Renal cortex interstitium (tissue), 15 donors: ENCODE measurements at places on chromosomes 5 and 9. TPM values are rescaled to one million over a fixed set of nuclear protein-coding genes. Genes with fewer than 3 reads are reported as not detected.

FAM151B gene
- 2.1 TPM for polyA plus RNA-seq

ADAMTS2 gene
- polyA plus RNA-seq = 9.9 TPM

AGXT2 gene
- 74.1 TPM for polyA plus RNA-seq

CDH6 gene
- 54.4 TPM for polyA plus RNA-seq

SLC36A3 gene
- not detected for polyA plus RNA-seq

ANKRD31 gene
- 0.54 TPM for polyA plus RNA-seq

GRIN3A gene
- polyA plus RNA-seq = 1.6 TPM

DHX29 gene
- polyA plus RNA-seq = 45.0 TPM

NCS1 gene
- 31.0 TPM for polyA plus RNA-seq

PCDHB13 gene
- 7.2 TPM for polyA plus RNA-seq

LTC4S gene
- polyA plus RNA-seq = 2.2 TPM

CCIN gene
- 0.27 TPM for polyA plus RNA-seq

AFAP1L1 gene
- 23.2 TPM for polyA plus RNA-seq

ACOT12 gene
- polyA plus RNA-seq = 1.3 TPM

FOXD4L5 gene
- 0.28 TPM for polyA plus RNA-seq

FUBP3 gene
- 77.7 TPM for polyA plus RNA-seq

DRD1 gene
- polyA plus RNA-seq = not detected

- DNase-seq = no peak
These were observed 78.0 kb upstream of the FBXL7 start for GRCh38 chr5:15421921-15422412.

DNA sequence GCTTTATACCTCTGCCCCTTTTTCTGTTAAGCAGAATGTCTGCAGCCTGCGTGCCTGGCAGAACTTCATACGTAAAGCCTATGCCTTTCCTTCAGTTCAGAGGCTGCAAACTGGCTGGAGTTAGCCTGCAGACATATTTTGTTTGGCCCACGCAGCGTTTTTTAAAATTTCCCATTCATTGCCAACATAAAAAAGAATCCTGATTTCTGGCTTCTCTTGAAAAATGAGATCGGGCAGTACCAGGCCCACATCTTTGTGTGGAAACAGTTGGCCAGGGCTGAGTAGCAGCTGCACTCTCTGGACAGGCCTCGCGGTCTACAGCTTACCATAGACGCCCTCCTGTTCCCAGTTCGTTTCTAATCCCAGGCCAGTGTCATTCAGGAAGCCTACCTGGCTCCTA, 104.4 kb downstream of the SMARCA2 start:
- no peak for DNase-seq

- no peak for DNase-seq
These were observed 11.1 kb upstream of the PAIP1 start for GRCh38 chr5:43567967-43568366.

DNA sequence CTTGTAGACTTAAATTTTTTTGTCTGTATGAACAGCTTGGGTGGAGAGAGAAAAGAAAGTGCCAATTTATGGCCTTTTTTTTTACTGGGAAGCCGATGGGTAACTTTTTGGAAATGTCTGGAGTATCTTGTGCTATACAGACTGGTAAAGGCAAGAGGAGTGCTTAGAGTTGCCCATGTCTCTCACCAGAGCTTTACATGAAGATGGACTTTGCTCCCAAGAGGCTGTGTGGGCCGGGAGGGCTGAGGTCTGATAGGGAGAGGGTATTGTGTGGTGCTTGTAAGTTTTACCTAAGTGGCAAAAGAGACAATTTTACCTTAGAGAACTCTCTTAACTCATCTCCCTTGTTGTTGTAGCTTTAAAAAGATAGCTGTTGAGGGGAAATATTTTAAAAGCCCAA, 203.2 kb downstream of the SEMA6A start:
- DNase-seq = no peak

- peak; percentile 29 for DNase-seq
These were observed 59.3 kb downstream of the FSTL4 start for GRCh38 chr5:133552925-133553525.

DNA sequence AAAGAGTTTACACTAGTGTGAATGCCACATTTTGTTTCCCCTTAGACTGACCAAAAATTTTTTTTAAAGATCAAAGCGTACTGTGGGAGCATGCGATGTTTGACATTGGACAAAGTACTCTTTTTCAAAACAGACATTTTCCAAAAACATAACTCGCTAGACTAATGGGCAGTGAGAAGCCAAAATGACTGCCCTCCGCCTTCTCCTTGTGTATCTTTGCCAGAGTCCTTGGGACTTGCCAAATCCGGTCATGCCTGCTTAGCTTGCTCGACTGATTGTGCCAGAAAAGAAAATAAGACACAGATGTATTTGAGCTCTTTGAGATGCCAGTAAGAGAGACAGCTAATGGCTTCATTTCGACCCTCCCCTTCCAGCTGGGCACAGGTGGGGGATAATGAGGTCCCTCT, 157.5 kb downstream of the MAPKAP1 start:
- DNase-seq = no peak

GRCh38 chr5:135437796-135438560, 9.2 kb downstream of the DCANP1 start:
- no peak for DNase-seq

DNA sequence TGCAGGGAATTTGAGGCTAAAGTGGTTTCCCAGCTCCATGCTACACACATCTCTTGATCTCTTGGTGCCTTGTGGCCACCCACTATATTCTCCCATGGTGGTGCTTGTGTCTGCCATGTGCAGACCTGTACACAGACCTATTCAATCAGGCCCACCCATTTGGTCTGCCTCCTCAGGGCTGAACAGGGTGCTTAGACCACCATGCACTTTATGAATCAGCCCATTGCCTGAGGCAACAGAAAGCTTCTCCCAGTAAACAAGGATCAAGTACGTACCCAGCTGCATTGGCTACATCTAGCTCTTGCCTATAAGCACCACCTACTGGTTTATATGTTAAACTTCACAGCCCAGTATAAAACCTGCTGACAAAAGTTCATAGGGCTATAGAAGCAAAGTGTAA, 664.3 kb upstream of the EDIL3 start:
- DNase-seq = peak; percentile 9

DNA sequence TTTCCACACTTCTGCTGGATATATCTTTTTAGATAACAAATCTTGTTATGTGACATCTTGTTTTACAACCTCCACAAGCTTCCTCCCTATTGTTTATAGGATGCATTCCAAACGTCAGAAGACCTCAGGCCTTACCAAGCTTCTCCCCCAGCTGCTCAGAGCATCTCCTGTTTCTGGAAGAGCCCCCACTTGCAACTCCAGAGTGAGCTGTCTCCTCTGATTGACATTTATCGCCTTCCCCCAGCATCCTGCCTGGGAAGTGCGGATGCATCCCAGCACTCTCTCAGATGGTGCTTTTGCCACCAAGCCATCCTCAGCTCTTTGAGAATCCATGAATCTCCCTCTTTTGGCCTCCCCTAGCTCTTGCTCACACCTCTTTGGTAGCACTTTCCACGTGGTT, 123.5 kb downstream of the LRRC70 start:
- no peak for DNase-seq

- no peak for DNase-seq
These were observed 163.0 kb downstream of the SMARCA2 start for GRCh38 chr9:2178034-2178734.

DNA sequence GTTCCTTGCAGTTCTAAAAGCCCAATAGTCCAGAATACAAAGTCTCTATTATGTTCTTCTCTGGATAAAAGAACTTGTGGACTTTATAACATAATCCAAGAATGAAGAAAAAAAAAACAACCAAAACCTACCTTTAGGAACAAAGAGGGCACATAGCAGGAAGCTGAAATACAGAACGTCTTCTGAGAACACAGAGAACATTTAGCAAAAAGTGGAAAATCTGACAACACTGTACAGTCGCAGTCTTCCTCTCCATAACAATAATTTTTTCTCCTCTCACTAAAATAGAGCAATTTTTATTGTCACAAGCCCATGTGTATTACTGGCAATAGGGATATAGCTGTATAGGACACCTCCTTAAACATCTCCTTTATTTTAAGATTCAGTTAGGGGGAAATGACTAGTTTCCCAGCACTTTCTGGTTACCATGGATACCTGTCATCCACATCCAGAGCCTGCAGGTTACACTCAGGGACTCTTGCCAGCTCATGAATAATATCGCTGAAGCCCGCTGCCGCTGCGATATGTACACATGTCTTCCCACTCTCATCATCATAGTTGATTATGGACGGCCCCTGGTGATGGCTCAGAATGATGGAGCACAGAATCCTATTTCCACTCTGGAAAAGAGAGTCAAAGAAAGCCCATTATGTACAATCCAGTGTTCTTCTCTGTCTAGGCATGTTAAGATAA, 106.5 kb downstream of the ANKRD55 start:
- DNase-seq = no peak

DNA sequence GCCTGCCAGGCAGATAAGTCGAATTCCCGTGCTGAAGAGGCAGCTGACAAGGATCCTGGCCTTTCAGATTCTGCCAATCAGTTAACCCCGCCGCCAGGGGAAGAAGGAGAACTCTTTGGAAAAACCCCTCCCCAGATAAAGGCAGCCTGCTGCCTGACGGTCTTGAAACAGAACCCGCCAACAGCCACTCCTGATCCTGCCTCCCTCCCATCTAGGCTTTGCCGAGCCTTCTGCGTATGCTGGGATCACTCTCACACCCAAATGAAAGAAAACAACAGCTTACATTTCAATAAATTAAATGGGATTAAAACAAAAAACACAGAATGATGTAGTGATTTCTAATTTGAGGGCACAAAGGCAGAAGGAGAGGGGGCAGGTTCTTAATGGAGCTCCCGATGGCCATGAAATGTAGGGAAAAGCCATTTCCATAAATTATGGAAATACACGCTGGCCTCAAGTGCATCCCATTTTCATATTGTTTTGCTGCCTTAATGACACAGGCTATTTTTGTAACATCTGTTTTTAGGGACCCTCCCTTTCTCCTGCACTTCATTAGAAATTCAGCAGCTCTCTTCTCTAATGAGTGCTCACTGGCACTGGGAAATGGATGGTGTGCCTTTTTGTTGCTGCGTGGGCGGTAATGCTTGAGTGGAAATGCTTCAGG, 319.1 kb downstream of the MED10 start:
- DNase-seq = no peak

GRCh38 chr5:14560091-14560595, 21.4 kb upstream of the OTULINL start:
- DNase-seq = no peak

DNA sequence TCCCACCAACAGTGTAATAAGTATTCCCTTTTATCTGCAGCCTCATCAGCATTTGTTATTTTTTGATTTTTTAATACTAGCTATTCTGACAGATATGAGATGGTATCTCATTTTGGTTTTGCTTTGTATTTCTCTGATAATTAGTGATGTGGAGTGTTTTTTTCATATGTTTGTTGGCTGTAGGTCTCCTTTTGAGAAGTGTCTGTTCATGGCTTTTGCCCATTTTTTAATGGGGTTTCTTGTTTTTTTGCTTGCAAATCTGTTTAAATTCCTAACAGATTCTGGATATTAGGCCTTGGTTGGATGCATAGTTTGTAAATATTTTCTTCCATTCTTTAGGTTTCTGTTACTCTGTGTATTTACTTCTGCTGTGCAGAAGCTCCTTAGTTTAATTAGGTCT, 445.4 kb upstream of the DAB2 start:
- DNase-seq = no peak

DNA sequence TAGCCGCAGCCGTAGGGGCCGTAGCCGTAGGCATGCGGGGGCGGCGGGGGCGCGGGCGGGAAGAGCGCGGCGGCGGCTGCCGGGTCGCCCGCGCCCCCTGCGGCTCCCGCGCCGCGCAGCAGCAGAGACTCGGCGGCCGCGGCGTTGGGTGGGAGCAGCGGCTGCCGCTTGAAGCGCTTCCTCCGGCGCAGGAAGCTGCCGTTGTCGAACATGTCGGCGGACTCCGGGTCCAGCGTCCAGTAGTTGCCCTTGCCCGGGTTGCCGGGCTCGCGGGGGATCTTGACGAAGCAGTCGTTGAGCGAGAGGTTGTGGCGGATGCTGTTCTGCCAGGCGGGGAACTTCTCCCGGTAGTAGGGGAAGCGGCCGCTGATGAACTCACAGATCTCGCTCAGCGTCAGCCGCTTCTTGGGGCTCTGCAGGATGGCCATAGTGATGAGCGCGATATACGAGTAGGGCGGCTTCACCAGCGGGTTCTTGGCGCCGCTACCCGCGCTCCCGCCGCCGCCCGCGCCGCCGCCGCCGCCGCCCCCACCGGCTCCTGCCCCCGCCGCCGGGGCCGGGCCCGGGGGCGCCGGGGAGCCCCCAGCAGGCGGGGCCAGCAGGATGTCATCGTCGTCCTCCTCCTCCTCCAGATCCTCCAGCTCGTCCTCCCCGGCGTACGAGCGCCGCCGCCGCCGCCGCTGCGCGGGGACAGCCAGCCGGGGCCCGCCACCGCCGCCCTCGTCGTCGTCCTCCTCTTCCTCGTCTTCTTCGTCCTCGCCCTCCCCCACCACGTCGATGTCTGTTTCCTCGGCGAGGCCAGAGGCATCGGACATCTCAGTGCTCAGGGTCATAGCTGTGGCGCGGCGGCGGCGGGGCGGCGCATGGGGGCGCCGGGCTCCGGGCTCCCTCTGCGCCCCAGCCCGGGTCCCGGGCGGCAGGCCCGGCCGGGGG, 781 bp downstream of the FOXD1 start:
- DNase-seq = no peak

DNA sequence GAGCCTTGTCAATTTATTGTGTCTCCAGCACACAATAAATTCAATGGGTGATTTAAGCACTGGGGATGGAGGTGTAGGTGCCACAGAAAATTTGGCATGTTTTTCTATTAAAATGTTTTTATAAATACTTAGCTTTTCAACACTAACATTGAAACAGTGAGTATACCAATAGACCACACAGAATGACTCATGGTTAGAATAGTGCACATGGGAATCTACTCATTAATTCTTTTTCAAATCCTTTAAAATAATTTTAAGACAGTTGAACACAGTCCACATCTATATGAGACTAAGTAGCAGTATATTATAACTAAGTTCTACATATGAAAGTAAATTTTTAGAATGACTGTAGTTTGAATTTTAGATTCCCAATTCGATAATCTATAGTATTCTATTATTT, 67.1 kb downstream of the LNPEP start:
- DNase-seq = no peak

GRCh38 chr9:94056442-94056974, 27.8 kb upstream of the PTPDC1 start:
- no peak for DNase-seq
